ENCODE measurements at places on chromosomes 3 and 15. TPM values are rescaled to one million over a fixed set of nuclear protein-coding genes. Genes with fewer than 3 reads are reported as not detected.

Gene SAMMSON
- total RNA-seq, result 0.55 TPM

- no peaks in the 10 kb centered on the region for H3K36me3 ChIP-seq
- H3K4me1 ChIP-seq, result peaks cover 13% of the 10 kb centered on the region
- H3K4me3 ChIP-seq, result no peak overlapping the region
Observed at GRCh38 chr15:63463036-63463435, 41.4 kb upstream of the USP3 start.

DNA sequence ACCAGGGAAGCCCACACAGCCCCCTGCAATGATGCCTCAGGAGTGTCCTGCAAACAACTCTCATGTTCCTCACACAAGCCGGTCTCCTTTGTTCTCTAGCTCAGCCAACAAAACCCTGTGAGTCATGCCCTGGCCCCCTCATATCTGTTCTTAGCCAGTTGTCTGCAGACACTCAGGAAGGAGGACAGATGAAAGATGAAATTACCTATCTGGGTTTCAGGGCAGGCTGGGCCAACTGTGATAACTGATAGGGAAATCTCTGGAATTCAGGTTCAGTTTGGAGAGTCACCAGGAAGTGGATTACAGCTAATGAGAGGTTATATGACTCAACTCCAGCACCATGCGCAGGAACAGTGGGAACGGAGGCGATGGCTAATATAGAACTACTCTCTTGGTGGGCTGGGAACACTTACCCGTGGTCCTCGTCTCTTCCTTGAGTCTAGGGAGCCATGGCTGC lies 352.0 kb upstream of the ADAMTS9 start:
- peak; percentile 59 for DNase-seq
- H3K27me3 ChIP-seq, result no peaks in the 10 kb centered on the region
- H3K36me3 ChIP-seq, result no peaks in the 10 kb centered on the region
- H3K4me3 ChIP-seq, result no peak overlapping the region
- peaks cover 6% of the 10 kb centered on the region for H3K4me1 ChIP-seq

DNA sequence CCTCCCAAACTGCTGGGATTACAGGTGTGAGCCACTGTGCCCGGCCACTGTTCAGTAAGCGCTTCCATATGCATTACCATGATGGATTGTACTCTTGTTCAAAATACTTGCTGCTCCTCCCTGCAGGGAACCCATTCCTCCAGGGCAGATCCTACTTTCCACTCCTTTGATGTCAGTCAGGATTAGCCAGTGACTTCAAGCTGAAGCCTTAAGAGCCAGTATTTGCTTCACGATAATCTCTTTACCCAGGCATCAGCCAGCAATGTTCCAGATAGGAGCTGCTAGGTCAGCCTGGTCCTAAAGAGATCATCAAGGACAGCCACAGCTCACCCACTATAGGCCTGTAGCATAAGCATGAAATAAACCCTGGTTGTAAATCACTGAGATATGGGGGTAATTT lies 96.5 kb upstream of the UBE2E2 start:
- H3K4me1 ChIP-seq, result peaks cover 4% of the 10 kb centered on the region
- no peak overlapping the region for H3K27ac ChIP-seq
- no peaks in the 10 kb centered on the region for H3K27me3 ChIP-seq
- H3K36me3 ChIP-seq, result no peaks in the 10 kb centered on the region

DNA sequence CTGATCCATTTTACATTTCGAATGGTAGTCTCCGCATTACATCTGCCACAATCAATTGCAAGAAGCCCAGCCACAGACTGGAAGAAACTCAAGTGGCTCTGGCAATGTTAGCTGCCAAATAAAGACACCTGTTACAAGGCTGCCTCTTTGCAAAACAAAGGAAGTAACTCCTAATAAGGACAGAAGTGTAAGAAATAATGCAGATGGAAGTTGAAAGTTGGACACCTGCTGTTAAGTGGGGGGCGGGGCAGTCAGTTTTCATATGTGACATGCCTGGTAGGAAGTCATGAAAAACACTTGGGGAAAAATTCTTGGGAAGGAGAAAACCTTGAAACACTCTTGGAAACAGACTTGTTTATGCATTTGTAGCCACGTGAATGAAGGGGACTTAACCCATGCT lies 54.1 kb upstream of the ATP2C1 start:
- DNase-seq, result peak; percentile 64
- no peak overlapping the region for H3K27ac ChIP-seq
- H3K4me3 ChIP-seq, result no peak overlapping the region
- no peaks in the 10 kb centered on the region for H3K4me1 ChIP-seq

DNA sequence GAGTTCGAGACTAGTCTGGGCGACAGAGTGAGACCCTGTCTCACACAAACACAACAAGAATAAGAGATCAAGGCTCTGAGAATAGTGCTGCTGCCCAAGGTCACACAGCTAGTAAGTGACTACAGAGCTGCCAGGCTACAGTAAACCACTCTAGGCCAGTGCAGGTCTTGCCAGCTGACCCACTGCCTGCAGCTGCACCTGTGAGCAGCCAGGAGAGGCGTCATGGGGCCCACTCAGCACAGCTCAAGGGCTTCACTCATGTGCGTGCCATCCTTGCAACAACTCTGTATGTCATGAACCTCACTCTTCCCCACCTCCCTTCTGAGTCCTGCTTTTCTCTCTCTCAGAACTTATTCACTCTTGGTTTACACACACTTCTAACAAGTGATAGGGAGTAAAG lies 176.7 kb downstream of the SMAD6 start:
- H3K4me3 ChIP-seq, result no peak overlapping the region
- H3K4me1 ChIP-seq, result no peaks in the 10 kb centered on the region
- peak; percentile 47 for DNase-seq

DNA sequence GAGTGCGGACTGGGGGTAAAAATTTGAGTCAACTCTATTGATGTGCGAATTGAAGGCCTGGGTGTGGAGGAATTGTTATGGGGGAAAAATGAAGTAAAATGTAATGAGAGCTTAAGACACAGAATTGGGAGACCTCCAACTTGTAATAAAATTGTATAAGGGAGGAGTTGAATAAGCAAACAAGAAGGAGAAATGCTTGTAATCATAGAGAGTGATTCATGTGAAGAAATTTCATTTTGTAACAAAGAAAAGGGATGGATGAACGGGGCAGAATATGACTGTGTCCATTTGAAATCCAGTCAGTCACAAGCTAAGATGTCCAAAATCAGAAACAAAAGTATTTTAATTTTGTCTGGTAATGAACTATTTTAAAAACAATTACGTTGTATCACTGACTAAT lies 552.3 kb downstream of the NAALADL2 start:
- H3K4me3 ChIP-seq, result no peak overlapping the region
- DNase-seq, result no peak
- H3K4me1 ChIP-seq, result no peaks in the 10 kb centered on the region
- H3K27ac ChIP-seq, result no peak overlapping the region

DNA sequence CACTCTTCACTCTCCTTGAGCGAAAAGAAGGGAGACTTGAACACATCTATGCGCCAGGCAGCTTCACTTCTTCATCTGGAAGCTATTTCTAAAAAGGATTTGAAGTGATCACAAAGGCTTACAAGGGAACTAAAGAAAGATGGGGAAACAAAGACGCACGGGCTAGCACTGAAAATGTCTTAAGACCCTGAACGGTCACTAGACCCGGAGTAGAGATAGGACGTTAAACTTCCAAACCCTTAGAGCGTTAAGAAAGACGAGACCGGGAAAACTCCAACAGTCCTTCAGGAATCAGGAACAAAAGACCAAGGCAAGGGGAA lies 47.5 kb upstream of the EPHB3 start:
- no peaks in the 10 kb centered on the region for H3K36me3 ChIP-seq

GRCh38 chr15:25347707-25348106 lies 91.1 kb downstream of the UBE3A start:
- DNase-seq, result no peak
- no peak overlapping the region for H3K4me3 ChIP-seq
- H3K27me3 ChIP-seq, result no peaks in the 10 kb centered on the region
- peaks cover 61% of the 10 kb centered on the region for H3K36me3 ChIP-seq
- no peaks in the 10 kb centered on the region for H3K4me1 ChIP-seq

- no peaks in the 10 kb centered on the region for H3K4me1 ChIP-seq
- H3K27me3 ChIP-seq, result no peaks in the 10 kb centered on the region
Observed at GRCh38 chr15:63716929-63717328, 116.8 kb downstream of the HERC1 start.

GRCh38 chr3:161548301-161548700 lies 51.7 kb downstream of the OTOL1 start:
- no peaks in the 10 kb centered on the region for H3K36me3 ChIP-seq
- no peak overlapping the region for H3K4me3 ChIP-seq
- no peaks in the 10 kb centered on the region for H3K27me3 ChIP-seq

Gene CCR8
- total RNA-seq, result 0.22 TPM

DNA sequence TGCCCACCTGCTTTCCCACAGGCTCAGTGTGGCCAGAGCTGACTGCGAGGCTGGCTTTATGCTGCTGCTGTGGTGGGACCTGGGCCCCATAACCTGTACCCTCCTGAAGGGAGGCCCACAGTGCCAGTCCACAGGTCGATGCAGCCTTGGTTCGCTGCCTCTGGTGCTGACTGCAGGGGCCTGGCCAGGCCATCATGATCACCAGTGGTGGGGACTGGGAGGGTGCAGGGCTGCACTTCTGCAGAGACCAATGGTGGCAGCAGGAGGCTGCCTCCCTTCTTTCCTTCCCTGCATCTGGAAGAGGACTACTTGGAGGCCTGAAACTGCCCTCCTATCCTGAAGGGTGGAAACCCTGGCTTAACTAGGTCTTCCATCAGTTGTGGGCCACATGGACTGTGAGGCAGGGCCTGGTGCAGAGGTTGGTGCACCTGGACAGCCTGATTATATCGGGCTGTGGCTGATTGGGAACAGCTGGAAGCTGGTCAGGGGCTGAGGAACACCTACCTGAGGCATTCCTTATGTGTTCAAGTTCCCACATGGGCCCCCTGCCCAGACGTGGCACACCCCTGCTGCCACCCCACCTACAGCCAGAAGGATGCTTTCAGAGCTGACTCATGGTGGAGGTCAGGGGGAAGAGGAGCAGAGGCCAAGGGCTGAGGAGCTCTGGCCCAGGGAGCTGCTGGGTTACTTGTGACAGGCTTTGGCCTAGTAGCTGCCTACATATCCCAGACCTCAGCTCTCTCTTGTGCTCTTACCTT lies 29.8 kb downstream of the POMGNT2 start:
- H3K36me3 ChIP-seq, result peaks cover 27% of the 10 kb centered on the region
- DNase-seq, result no peak
- H3K27me3 ChIP-seq, result peaks cover 6% of the 10 kb centered on the region
- no peaks in the 10 kb centered on the region for H3K4me1 ChIP-seq
- no peak overlapping the region for H3K4me3 ChIP-seq
- H3K27ac ChIP-seq, result no peak overlapping the region

- no peak overlapping the region for H3K27ac ChIP-seq
- H3K4me1 ChIP-seq, result no peaks in the 10 kb centered on the region
- H3K36me3 ChIP-seq, result no peaks in the 10 kb centered on the region
- no peak overlapping the region for H3K4me3 ChIP-seq
- H3K27me3 ChIP-seq, result no peaks in the 10 kb centered on the region
Observed at GRCh38 chr3:149216193-149216869, 5.3 kb downstream of the CP start.

- no peaks in the 10 kb centered on the region for H3K36me3 ChIP-seq
- H3K4me1 ChIP-seq, result no peaks in the 10 kb centered on the region
- H3K27me3 ChIP-seq, result no peaks in the 10 kb centered on the region
- no peak for DNase-seq
Observed at GRCh38 chr3:96319166-96319565, 495.2 kb upstream of the EPHA6 start.

DNA sequence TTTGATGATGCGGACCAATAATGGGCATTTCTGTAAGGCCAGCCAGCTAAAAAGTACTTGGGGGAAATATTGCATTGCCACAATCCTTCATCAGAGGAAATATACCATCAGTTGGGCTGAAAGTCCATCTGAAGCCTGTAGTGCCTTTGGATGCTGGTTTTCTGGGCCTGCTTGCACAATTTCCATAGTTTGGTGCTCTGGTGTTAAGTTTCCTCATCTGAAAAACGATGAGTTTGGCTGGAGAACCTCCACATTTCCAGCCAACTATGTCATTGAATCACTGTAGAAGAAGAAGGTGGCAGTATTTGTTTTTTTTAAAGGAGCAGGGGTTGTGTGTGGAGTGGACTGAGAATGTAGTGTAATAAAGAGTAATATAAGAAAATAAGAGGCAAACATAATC lies 10.1 kb downstream of the CCNB2 start:
- no peak for DNase-seq
- no peak overlapping the region for H3K4me3 ChIP-seq
- peaks cover 87% of the 10 kb centered on the region for H3K36me3 ChIP-seq
- no peaks in the 10 kb centered on the region for H3K27me3 ChIP-seq
- H3K27ac ChIP-seq, result no peak overlapping the region
- peaks cover 6% of the 10 kb centered on the region for H3K4me1 ChIP-seq

GRCh38 chr3:26279091-26279490 lies 343.5 kb upstream of the LRRC3B start:
- no peak overlapping the region for H3K4me3 ChIP-seq
- no peak for DNase-seq
- H3K4me1 ChIP-seq, result no peaks in the 10 kb centered on the region
- no peaks in the 10 kb centered on the region for H3K27me3 ChIP-seq
- no peak overlapping the region for H3K27ac ChIP-seq

Gene TMEM207
- total RNA-seq, result not detected

Gene SPINK8
- total RNA-seq, result not detected

GRCh38 chr3:155560594-155560993 lies 184.3 kb downstream of the PLCH1 start:
- peaks cover 12% of the 10 kb centered on the region for H3K4me1 ChIP-seq
- H3K27ac ChIP-seq, result no peak overlapping the region
- DNase-seq, result peak; percentile 56
- no peaks in the 10 kb centered on the region for H3K27me3 ChIP-seq

Gene TRH
- total RNA-seq, result 0.29 TPM

Measured in endodermal cell (in vitro differentiated cells).